ENCODE measurements at places on chromosomes 3 and 15. TPM values are rescaled to one million over a fixed set of nuclear protein-coding genes. Genes with fewer than 3 reads are reported as not detected.

Gene SCN5A
- polyA plus RNA-seq = 1.9 TPM

Gene PATL2
- 0.10 TPM for polyA plus RNA-seq

Gene DLEC1
- polyA plus RNA-seq = 0.03 TPM

DNA sequence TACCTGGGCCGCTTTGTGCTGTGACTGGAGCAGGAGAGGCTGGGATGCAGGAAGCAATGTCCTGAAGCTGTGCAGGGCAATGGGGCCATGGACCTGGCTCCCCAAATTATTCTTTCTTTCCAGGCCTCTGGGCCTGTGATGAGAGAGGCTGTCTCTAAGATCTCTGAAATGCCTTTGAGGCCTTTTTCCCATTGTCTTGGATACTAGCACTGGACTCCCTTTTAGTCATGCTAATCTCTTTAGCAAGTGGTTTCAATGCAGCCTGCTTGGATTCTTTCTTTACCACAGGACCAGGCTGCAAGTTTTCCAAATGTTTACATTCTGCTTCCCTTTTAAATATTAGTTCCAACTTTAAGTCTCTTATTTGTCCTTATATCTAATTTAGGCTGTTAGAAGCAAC lies 64.8 kb upstream of the SGO1 start:
- DNase-seq = no peak

DNA sequence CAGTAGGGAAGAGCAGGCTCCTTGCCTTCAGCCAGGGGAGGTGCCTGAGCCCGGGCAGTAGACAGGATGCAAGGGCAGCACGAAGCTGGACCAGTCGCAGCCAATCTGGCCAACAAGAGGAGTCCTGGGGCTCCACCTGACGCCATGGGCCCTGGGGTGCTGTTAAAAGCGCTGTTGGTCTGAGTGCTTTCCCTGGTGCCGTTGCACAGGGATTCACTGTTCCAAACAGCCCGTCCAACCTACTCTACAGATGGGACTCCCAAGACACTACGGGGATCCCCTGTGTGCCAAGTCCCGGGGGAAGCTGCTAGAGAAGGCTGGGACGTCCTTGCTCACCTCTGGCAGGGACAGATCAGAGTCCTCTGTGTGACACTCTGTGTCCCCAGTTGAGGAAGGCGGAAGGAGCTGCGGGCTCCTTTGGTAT lies 632 bp downstream of the CTSH start:
- no peak for DNase-seq

DNA sequence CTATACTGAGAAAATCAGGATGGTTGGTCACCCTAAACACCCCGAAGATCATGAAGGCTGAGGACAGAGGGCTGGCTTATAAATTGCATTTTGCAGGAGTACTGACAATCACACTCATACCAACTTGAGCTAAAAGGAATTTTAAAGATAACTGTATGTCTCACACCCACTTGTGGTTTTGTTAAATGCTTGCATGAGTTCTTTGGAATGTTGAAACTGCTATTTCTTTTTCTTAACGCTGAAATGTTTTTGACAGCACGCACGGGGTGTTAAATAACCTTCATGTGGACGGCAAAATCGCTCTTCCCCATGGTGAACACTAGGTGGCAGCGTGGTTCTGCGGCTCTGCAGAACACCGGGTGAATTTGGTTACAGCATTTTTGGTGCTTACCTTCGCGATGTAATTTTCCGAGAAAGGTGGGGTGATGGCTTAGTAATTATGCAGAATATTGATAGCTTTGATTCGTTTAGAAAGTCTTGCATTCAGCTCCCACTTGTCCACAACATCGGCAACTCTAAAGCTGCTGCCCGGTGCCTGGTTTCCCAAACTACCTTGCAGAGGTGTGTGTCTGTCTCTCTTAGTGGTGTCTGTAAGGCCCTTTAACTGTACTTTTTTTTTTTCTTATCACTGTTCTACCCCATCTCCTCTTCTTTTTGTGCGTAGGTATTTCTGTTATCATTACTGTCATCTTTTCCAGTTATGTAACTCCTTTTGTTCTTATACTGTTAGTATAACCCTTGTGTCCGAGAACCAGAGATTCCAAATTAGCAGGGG lies 51.7 kb downstream of the ARNT2 start:
- peak; percentile 97 for DNase-seq

DNA sequence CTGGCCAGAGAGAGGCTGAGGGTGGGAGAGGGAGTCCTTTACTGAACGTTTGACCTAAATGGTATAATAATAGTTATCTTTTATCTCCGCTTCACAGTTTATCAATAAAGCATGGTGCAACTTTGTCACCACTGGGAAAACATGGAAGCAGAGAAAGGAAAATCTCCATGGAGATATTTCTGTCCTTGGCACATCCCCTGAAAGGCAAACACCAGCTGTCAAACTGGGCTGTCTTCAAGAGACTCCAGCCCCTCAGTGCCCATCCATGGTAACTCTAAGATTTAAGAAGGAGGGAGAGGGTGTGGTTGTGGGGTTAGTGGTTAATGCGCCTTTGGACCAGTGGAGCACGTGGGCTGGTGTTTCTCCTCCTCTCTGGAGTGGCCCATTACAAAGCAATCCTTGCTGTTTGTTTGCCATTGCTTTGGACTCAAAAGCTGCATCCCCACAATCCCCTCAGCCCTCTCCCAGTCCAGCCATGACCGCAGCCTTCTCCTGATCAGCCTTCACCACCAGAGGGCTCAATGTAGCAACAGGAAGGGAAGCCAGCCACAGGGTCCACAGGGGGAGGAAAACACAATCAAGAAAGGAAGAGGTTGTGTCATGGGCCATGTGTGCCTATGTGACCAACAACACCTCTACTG lies 38.2 kb upstream of the FAM174B start:
- peak; percentile 3 for DNase-seq

- no peak for DNase-seq
These were observed 7.7 kb downstream of the CLDN11 start for GRCh38 chr3:170426240-170426797.
